ENCODE measurements at places on chromosomes 16 and 17.
A peak's percentile ranks its signal among the peaks of the same experiment; 100 is the strongest.

DNA sequence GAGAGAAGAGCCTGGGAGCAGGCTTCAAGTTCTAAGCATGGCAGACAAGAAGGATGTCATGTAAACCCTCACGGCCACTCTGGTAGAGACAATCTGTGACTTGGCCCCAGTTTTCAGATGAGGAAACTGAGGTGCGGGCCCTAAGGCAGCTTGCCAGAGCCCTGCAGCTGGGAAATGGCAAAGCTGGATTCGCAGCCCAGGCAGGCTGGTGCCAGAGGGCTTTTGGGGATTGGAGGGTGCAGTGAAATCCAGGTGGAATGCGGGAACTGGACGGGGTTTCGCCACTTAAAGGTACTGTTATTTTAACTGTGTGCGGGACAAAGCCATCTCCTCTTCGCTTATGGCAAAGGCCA, 477 bp upstream of the OSGIN1 start:
- peak; percentile 66 for DNase-seq

DNA sequence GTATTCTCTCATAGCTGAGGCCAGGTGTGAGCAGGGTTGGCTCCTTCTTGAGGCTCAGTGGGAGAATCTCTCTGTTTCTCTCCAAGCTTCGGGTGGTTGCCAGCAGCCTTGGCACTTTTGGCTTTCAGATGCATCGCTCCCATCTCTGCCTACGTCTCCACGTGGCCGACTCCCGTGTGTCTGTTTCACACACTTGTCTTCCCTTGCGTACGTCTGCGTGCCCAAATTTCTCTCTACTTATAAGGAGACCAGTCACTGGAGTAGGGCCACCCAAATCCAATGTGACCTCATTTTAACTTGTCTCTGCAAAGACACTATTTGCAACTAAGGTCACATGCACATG, 14.7 kb downstream of the OSBPL7 start:
- no peak for DNase-seq

DNA sequence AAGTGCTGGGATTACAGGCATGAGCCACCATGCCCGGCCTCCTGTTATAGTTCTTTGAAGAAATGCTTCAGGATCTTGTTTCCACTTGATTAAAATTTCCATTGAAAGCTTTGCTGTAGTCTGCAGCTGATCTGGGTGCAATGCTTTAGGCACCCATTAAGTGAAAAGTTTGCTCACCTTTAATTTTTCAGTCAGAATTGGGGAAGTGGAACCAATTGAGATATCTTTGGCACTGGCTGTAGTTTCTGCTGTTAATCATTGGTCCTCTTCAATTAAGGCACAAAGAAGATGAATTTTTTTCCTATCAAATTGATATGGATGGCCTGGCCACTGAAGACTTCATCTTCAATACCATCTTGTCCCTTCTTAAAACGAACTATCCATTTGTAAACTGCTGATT, 336.1 kb upstream of the TBX2 start:
- no peak for DNase-seq

- DNase-seq, result no peak
These were observed 94.7 kb upstream of the CACNG5 start for GRCh38 chr17:66740226-66740625.

DNA sequence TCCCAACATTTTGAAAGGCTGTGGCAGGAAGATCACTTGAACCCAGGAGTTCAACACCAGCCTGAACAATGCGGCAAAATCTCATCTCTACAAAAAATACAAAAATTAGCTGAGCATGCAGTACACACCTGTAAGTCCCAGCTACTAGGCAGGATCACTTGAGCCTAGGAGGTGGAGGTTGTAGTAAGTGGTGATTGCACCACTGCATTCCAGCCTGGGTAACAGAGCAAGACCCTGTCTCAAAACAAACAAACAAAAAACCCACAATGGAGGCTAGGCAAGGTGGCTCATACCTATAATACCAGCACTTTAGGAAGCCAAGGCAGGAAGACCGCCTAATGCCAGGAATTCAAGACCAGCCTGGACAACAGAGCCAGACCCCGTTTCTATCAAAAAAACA, 12.0 kb downstream of the APPBP2 start:
- no peak for DNase-seq

- DNase-seq, result no peak
These were observed 42.0 kb downstream of the AXIN2 start for GRCh38 chr17:65519462-65519861.

DNA sequence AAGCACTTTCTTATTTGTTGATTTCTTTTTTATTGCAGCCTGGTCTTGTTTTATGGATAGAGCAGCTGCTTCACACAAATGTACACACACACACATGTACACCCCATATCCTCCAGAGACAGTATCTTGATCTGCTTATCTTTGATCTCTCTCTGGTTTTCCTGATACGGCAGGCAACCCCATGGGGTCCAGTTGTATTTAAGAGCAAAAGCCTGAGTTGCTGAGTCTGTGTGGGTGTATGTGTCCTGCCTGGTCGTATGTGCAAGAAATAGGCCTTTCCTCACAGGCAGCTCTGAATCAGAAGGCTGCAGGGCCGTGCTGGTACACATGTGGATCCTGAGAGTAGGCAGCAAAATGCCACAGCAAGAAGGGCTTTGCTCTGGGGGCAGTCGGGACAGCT, 14.6 kb upstream of the LGALS9 start:
- DNase-seq, result no peak

DNA sequence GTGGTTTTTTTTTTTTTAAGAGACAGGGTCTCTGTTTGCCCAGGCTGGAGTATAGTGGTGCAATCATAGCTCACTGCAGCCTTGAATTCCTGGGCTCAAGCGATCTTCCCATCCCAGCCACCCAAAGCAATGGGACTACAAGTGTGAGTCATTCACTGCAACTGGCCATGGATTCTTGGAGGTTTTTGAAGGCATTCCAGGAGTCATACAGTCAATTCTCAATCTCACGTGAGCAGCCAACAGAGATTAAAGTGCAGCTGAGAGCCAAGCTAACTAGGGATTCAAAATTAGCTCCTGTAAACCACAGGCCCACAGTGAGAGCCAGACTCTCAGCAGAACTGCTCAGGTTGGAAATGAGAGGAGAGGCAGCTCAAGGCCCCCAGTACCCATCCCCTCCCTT, 30.2 kb downstream of the XPO6 start:
- peak; percentile 96 for DNase-seq

DNA sequence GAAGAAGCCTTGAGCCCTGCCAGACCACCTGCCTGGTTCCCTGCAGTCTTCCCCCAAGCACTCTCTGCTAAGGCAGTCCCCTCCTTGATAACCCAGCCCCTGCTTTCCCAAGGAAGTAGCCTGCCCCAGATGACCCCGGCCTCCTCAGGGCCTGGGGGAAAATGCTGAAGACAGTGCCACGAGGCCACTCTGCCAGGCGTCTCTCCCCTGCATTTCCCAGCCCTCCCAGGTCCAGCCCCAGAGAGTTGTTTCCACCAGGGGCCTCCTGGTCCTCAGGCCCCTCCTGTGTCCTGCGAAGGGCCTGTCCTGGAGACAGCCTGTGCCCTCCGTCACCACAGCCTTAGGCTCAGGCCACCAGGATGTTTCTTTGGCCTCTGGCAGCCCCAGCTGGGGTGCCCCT, 96.4 kb downstream of the CCDC182 start:
- no peak for DNase-seq

DNA sequence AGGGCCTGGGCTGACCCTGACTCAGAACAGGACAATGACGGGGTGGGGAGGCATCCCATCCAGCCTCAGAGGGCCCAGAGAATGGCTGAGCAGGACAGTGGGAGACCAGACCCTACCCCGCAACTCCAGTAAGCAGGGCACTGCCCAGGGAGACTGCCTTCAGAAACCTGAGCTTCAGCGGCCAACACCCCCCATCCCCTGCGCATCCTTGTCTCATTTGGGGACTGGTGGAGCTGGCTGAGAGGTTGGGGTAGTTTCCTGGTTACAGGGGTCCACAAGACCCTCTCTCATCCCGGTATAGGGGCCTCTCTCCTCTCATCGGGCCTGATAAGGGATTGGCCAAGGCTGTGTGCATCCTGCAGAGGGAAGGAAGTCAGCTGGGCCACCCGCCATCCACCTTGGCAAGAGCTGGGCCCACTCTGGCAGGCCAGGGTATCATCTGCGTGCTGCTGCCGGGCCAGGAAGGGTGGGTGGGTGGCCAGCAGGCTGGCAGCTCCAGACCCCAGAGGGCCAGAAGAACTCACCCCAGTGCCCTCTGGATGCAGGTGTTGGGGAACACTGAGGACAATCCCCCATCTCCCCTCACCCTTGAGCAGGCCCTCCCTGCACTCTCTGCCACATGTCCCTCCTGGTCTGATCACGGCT, 229.1 kb downstream of the KATNIP start:
- no peak for DNase-seq

DNA sequence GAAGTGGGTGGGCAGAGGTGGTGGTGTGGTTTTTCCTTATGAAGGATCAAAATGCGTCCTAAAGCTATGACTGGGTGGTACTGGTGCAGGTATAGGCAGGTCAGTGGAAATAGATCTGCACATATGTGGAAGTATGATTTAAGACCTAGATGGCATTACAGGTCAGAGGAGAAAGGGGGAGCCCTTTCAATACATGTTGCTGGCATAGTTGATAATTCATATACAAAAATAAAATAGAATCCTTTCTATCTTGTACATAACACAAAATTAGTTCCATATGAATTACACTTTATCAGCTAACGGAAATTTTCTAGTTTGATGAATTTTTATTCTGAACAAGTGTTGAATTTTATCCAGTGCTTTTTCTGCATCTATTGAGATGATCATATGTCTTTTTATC, 20.8 kb upstream of the PIK3R5 start:
- no peak for DNase-seq

GRCh38 chr17:49035470-49036269, 38.5 kb downstream of the IGF2BP1 start:
- DNase-seq, result peak; percentile 71

DNA sequence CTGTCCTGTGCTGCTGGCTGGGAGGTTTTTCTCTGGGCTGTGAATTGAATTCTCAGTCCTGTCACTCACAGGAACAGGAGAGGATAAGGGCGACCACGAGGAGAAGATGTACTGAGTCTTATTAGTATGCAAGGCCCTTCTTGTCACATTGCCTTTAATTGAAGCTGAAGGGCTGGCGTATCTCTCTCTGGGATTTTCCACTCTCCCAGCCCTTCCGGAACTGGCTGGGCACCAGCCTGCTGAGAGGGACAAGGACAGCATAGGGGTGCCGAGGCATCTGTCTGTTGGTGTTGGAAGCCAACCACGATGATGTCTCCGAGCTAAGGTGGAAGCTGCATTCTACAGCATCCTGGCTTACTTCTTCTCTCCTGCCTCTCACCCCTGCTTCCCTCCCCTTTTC, 33.2 kb downstream of the GPRC5B start:
- DNase-seq, result no peak

GRCh38 chr17:48550502-48551213, 5.7 kb upstream of the HOXB2 start:
- DNase-seq, result no peak

GRCh38 chr16:51615141-51615540, 464.1 kb upstream of the SALL1 start:
- no peak for DNase-seq

DNA sequence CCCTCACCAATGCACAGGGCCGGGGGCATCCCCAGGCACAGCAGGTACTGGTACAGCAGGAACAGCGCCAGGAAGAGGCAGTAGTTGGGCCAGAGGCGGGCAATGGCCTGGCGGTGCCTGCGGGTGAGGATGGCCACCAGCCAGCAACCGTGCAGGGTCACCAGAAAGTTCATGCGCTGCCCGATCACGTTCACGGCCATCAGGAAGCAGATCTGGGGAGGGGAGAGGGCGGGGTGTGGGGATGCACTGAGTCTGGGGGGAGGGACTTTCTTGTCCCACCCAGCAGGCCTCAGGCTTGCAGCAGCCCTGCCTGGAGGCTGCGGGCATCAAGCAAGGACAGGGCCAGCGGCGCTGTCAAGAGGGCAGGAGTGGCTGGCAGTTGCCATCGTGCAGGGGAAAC, 25.4 kb downstream of the CTU2 start:
- peak; percentile 40 for DNase-seq

DNA sequence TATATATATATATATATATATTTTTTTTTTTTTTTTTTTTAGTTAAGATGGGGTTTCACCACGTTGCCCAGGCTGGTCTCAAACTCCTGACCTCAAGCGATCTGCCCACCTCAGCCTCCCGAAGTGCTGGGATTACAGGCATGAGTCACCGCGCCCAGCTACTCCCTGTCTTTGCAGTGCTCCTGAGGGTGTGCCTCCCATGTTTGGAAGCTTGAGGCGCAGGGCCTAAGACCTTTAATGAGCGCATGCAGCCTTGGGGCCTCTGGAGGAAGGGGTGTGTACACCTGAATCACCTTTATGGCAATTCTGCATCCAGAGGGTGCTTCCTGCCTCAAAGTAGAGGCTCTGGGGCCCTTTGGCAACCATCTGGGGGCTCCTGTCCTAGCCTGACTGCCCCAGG, 219.4 kb upstream of the CIBAR2 start:
- DNase-seq, result peak; percentile 19

- no peak for DNase-seq
These were observed 26.0 kb downstream of the ERCC4 start for GRCh38 chr16:13945744-13946485.

DNA sequence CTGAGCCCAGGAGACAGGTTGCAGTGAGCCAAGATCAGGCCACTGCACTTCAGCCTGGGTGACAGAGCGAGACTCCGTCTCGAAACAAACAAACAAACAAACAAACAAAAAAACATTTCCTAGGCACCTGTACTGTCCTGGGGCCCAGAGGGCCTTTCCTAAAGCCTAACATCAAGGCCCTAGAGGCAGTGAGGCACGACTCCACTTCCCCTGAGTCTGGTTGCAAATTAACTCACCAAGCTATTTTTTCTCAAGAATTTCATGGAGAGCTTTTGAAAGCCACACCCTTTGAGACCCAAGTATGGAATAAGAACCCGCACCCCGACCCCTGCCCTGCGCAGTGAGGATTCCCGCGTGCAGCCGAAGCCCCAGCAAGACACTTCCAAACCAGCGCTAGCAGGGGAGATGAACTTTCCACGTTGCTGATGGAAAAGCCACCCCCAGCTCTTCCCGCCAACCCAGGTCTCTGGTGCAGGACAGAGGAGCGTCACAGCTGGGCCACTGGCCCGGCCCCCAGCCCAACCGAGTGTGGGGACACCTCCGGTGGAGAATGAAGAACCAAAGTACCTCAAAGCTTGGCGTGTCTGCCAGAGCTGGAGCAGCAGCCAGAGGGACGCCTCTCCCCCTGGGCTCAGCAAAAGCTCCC, 1.2 kb downstream of the CHST5 start:
- no peak for DNase-seq

DNA sequence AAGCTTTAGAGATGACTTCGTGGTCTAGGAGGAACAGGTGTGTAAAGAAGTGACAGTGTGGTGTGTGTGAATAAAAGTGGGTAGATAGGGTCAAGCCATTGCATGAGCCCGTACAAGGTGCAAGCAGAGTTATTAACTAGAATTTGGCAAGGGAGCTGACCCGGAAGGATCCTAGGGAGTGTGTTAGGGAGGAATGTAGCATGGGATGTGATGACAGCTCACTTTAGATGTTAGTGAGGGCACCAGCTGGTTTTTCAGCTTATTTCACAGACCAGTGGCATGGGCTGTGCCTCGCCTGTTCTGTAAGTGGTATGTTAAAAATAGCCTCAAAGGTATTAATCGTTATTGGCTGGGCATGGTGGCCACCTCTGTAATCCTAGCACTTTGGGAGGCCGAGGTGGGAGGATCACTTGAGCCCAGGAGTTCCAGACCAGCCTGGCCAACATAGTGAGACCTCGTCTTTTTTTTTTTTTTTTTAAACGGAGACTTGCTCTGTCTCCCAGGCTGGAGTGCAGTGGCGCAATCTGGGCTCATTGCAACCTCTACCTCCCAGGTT, 8.3 kb downstream of the ANKRD40CL start:
- no peak for DNase-seq
